Activated CD8-positive, alpha-beta T cell treated with anti-CD3 and anti-CD28 coated beads, Interleukin-2, amount 10 ng/mL, durations not matched to agents 7 days and 5 days (primary cell): ENCODE measurements at places on chromosomes 12 and 14.

- DNase-seq: no peak
These were observed 73.4 kb downstream of the GTF2A1 start for GRCh38 chr14:81147140-81147897.

GRCh38 chr12:26091822-26092221 is 33.0 kb downstream of the BHLHE41 start:
- no peak for DNase-seq

DNA sequence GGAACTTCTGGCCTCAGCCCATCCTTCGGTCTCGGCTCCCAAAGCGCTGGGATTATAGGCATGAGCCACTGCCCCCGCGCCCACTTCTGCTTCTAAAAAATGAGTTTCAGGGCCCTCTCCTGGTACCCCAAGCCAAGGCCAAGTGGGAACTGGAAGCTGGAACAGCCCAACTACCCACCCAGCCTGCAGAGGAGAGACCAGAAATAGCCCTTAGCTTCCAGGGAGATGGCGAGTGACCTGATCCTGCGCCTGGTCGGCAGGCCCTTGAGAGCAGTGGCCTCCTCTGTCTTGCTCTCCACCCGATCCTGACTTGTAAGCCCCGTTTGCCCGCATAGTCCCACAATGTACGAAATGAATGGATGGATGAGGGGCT is 31.2 kb upstream of the PLEKHG6 start:
- no peak for DNase-seq

- DNase-seq: no peak
These were observed 223.4 kb upstream of the DIO2 start for GRCh38 chr14:80434574-80435321.

- DNase-seq: peak; percentile 24
These were observed 276.3 kb upstream of the FAR2 start for GRCh38 chr12:28872654-28873268.

DNA sequence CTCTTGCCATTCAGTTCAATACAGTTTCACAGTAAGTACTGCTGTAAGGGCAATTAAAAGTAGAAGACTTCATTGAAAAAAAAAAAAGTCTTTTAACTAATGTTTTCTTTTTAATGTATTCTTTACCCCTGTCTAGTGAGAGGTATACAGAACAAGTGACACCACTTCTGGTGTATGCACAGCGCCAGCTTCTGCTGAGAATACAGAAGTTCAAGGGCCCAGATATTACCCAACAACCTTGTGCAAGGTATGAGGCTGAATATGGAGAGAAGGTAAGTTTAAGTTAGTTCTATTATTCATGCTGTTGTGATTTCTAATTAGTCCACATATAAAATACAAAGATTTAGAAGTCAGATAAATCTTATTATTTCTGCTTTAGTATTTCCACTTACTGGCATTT is 168.7 kb downstream of the CFAP54 start:
- DNase-seq: no peak

DNA sequence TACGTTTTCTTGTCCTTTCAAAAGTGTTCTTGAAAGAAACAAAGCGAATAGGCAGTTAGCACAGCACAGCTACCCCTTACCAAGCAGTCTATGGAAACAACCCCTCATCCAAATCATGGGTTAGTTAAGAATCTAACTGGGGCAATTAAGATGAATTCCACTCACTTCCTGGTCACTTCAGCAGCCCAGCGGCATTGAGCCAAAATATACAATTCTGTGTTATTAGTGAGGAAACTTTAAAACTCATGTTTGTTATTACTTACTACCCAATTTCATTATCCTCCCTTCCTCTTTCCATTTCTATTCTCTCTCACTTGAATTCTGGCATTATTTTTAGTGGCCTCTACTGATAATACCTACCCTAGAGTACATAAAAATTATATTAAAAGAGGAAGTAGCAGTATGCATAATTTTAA is 121.4 kb downstream of the PPHLN1 start:
- no peak for DNase-seq

- DNase-seq: no peak
These were observed 1201.4 kb upstream of the TMEM132C start for GRCh38 chr12:127065595-127065994.

- DNase-seq: peak; percentile 5
These were observed 38.8 kb downstream of the CACNA2D4 start for GRCh38 chr12:1879633-1880032.

DNA sequence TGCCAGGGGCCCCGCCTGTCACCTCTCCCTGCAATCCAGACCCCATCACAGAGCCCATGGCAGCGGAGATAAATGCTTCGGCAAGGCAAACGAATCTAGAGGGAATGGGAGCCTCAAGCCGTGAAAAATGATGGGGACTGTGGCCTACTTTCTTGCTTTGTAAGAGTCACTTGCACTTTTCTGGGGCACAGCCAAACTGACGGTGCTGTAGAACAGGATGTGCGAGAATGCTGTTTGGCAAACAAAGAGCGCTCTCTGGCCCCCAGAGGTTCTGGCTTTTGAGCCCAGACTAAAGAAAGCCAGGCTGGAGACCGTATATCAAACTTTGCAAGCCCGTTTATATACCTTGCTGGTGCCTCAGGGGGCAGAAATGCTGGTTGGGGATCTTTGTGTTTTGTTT is 108.7 kb downstream of the CACNA1C start:
- no peak for DNase-seq

- no peak for DNase-seq
These were observed 60.5 kb downstream of the SLC38A1 start for GRCh38 chr12:46208370-46208769.

GRCh38 chr12:121217063-121217462 is 7.1 kb downstream of the P2RX4 start:
- no peak for DNase-seq

DNA sequence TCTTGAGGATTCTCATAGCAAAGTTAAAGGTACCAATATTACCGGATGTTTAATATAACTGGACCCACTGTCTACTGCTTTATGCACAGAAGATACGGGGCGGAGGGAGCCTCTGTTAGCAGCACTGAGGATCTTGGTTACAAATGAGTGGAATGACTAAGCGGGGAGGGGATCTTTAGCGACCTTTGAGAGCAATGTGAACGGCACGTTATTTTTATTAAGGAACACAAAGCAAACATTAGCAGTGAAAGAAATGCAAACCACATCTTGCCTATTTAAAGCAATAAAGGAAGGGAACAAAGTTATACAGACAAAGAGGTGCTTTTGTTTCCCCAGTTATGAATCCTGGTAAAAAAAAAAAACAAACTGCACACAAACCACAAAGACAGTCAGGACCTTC is 27.1 kb upstream of the PRMT8 start:
- no peak for DNase-seq

DNA sequence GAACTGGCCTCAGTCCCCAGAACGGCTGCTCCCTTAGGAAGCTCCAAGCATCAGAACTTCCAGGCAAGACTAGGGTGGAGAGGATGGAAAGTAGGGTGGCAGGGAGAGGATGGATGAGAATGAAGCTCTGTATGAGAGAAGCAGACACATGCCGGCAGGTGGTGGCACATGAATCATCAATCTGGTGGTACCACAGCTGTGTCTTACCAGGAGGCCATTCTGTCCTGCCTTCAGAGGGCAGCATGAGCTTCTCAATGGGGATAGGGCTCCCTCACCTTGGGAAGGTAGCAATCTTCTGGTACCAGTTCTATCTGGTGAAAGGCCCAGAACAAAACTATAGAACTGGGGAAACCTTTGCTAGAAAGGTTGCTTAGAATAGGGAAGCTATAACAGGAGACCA is 55.4 kb upstream of the PYGL start:
- no peak for DNase-seq

- no peak for DNase-seq
These were observed 210.6 kb upstream of the EGLN3 start for GRCh38 chr14:34161351-34162082.

GRCh38 chr12:11678781-11679180 is 29.3 kb downstream of the ETV6 start:
- no peak for DNase-seq

DNA sequence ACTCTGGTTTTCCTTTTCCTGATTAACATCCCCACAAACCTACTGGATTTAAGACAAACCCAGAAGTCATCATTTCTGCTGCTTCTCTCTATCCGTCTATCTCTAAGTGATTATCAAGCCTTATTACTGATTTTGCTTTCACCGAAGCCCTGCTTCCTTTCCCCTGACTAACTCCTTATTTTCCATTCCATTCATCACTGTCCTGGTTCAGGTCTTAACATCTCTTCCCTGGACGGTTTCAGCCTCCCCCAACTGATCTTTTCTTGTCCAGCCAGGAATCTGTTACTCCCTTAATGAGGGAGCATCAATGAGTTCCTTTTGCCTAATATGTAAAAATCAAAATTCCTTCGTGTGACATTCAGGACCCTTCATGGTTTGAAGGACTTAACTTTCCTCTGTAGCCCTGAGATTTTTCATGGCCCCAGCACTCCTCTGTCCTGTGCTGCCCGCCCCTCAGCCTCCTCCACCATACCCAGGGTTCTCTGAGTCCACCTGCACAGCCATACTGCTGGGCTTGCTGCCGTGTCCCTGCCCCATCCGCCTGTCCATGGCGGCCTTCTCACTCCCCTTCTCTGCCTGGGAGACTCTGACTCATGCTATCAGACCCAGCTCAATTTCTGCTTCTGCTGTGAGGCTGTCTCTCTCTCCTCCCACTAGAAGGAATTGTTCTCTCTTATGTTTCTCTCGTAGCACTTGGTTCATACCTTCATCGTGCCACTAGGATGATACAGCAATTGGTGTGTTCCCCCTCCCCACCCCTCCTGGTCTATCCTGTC is 167.8 kb upstream of the HIF1A start:
- DNase-seq: no peak
